NCI-H2081 treated with DMSO at 0.1 percent for 48 hours (cell line): ENCODE measurements at places on chromosomes 16 and 17.

DNA sequence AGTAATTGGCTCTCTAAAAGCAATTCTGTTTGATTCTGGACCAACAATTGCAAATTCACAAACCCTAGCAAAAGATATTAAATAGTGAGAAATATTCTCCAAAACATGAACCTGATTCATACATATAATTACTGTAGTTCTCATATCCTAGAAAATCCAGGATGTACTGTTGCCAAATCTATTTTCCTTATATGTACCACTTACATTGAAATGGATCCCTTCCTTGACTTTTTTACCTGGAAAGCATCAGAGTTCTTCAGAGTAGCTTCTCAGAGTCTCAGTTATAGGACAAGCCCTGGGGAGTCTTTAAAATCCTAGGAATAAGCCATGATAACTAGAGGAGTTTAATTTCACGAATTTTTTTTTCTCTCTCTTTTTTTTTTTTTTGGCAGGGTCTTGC is 16.7 kb downstream of the TMEM92 start:
- no peak for DNase-seq

DNA sequence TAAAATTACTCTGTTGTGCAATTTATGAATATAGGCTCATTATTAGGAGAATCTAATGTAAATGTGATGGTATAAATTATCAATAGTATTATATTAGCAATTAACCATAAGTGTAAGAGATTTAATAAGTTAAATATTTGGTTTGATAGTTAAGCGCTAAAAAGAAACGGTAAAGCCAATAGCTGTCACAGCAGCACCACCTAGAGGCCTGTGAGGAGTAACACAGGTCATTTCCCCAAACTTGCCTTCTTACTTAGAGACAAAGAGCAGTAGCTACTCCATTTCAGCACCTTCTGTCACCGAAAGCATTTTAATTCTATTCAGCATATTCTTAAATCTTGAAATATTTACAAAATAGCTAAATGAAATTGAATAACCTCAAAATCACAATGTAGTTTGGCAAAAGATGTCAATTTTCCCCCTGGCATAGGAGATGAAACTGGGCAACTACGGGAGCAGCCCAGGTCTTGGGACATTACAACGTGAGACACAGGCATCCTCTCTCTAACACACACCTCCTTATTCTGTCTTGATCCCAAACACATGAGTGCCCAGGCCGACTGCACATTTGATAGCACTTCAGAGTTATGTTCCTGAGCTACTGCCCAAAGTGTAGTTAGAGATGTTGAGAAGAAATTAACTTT is 14.3 kb upstream of the DYNLRB2 start:
- no peak for DNase-seq

DNA sequence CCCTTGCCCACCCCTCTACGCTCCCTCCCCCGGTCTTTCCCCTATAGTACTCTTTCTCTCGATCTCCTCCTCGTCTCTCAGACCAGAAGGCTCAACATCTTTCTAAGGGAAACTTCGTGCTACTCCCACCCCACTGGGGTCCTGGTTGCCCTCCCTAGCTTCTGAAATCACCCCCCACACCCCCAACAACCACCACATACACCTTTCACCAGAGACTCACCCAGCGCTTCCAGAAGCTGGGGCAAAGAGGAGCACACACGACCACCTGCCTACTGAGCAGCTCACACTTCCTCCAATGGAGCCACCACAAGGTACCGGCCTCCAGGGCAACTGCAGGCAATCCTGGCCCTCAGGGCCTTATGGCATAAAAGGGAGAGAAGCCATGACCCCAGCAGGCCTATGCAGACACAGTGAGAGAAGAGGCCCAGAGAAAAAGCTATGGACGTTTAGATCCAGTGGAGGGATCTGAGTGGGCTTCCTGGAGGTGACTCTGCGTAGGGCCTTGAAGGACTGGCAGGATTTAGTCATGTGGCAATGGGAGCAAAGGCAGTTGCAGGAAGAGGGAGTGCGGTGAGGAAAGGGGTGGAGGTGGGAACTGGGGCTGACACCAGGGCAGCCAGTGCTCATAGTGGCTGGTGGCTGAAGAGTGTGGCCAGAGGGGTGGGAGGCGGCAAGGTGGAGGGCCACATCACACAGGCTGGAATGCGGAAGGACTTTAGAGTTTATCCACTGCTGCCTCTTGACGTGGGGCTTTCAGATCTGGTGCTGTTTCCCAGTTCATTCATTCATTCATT is 12.1 kb upstream of the TMEM92 start:
- DNase-seq, result no peak

DNA sequence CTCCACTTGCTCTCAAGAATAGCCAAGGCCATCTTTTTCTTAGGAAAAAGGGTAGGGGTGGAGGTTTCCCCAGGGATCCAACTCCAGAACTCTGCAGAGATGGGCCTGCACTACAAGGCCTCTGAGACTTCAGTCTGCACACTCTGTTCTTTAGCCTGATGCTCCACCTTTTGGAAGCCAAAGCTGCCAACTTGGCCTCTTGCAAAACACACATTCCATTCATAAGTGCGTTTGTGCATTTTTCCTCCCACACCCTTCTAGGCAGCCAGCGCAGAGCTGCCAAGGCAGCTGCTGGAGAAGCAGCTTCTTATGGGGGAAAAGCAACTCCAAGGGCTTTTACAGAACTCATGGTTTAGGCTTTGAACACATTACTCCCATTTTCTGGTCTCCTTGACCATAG is 45.3 kb downstream of the REXO5 start:
- DNase-seq, result no peak

GRCh38 chr17:77349976-77350830 is 209.4 kb downstream of the SEC14L1 start:
- no peak for DNase-seq

- DNase-seq, result no peak
Measured at GRCh38 chr17:32693194-32693897, 183.6 kb downstream of the MYO1D start.

- no peak for DNase-seq
Measured at GRCh38 chr17:48322060-48322459, 108.0 kb downstream of the SKAP1 start.

- no peak for DNase-seq
Measured at GRCh38 chr16:54806378-54806777, 124.3 kb upstream of the IRX5 start.

DNA sequence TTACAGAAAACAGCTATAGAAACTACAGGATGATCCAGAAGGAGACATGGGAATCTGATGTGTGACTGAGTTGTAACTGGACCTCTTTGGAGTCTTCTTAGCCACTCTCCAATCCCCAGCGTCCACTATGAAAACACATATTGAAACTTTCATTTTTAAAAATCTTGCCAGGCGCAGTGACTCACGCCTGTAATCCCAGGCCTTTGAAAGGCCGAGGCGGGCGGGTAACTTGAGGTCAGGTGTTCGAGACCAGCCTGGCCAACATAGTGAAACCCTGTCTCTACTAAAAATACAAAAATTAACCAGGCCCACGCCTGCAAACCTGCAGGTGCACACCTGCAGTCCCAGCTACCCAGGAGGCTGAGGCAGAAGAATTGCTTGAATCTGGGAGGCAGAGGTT is 53.3 kb downstream of the HIC1 start:
- no peak for DNase-seq

GRCh38 chr16:87395181-87395842 is 3.2 kb downstream of the MAP1LC3B start:
- no peak for DNase-seq

DNA sequence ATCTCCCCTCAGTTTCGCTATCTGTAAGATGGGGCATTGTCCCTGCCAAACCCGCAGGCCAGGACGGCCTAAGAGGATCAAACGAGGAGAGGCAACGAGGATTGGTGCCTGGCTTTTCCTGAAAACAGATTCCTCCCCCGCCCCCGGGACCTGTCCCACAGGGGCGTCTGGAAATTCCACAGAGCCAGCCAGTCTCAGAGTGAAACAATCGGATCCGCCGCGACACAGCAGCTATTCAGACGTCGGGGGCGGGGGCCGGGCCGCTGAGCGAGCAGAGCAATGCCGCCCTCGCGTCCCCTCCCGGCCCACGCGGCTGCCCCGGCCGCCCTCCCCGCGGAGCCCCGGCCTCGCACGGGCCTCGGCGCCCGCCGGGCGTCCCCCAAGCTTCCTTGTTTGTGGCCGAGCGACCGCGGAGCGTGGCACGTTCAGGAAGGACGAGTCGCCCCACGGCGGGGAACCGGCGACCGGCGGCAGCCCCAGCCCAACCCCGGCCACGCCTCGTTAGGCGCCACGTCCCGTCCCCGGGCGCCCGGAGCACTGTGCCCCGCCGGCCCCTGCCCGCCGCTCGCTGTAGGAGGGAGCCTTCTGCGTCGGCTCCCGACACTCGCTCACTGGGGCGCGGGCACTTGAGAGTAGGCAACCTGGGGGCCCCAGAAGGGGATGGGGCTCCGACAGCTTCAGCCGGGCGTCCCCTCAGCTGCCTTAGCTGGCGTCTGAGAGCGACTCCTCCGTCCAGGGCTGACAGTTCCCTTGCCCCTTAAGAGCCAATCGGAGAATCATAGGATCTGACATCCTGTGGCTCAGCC is 29.6 kb upstream of the PHOSPHO1 start:
- DNase-seq, result no peak

DNA sequence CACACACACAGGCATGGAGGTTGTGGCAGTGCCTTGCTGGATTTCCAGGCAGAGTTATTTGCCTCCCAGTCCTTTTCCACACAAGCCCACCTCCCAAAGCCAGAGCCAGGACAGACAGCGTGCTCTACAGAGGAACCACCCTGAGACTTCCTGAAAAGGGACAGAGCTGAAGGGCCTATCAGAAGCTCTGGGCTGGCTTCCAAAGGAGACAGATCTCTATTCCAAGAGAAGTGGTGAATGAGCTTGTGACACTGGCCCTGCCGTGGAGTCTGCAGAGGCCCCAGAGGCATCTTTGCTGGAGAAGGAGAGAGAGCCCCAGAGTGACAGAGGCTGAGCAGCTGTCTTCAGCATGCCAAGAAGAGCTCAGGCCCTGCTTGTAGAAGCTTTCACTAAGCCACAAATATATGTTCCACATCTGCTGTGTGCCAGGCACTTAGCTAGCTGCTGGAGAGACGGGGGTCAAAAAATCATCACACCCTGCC is 8.3 kb upstream of the LPCAT2 start:
- no peak for DNase-seq

DNA sequence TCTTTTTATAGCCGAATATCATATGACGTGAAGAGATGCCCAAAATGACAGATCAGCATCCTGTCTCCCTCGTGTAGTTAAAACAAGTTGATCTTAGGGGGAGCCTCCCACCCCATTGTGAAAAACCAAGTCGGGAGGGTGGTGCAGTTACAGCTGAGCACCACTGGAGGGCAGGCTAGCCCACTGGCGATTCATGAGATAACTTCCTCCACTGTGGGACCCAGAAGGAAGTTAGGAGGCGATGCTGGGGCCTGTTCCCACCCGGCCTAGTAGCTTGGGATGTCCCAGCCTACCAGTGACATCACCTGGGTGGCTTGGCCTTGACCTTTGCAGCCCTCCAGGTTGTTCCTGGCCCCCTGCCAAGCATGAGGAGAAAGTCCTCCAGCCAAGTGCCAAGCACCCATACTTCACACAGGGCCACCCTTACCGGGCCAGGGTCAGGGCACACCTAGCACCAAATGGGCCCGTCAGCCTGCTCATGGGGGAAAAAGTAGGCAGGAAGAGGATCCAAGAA is 8.1 kb upstream of the CPNE2 start:
- DNase-seq, result no peak

- no peak for DNase-seq
Measured at GRCh38 chr17:33055171-33055611, 63.5 kb downstream of the SPACA3 start.

DNA sequence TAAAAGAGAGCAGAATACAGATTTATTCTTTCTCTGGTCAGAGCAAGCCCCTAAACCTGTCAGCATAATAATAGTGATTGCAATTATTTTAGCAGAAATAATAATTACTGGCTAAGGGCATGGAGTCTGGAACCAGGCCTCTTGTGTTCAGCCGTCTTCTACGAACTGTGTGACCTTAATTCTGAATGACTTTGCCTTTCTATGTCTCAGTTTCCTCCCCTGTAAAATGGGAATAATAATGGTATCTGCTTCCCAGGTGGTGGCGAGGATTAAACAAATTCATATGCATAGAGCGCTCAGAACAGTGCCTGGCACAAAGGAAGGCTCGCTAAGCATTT is 33.4 kb downstream of the RAB11FIP4 start:
- no peak for DNase-seq

GRCh38 chr16:48182979-48183537 is 27.3 kb upstream of the ABCC12 start:
- no peak for DNase-seq

- DNase-seq, result no peak
Measured at GRCh38 chr17:58969612-58970011, 137.1 kb downstream of the TRIM37 start.

GRCh38 chr16:52751035-52751434 is 204.1 kb upstream of the TOX3 start:
- DNase-seq, result no peak

DNA sequence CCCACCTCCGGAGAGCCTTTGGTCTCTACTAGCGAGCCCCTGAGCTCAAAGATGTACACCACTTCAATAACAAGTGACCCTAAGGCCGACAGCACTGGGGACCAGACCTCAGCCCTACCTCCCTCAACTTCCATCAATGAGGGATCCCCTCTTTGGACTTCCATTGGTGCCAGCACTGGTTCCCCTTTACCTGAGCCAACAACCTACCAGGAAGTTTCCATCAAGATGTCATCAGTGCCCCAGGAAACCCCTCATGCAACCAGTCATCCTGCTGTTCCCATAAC is 702 bp downstream of the SPN start:
- no peak for DNase-seq

DNA sequence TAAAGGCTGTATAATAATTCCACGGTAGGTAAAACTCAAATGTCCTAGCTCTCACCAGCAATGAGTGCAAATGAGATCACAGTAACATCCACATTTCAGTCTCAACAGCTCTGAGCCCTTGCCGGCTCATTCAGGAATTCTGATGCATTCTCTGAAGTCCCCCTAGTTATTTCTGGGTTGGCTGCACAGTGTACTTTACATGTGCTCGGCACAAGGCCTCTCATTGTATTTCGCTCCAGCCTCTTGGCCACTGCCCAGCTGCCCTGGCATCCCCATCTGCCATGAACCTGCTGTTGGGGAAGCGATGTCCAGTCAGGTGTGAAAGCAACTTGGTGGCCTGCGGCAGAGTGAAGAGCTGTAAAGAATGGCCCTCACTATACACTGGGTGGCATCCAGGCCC is 14.3 kb downstream of the PRCD start:
- DNase-seq, result no peak

GRCh38 chr16:27264151-27264550 is 4.4 kb downstream of the NSMCE1 start:
- no peak for DNase-seq

- DNase-seq, result no peak
Measured at GRCh38 chr17:7313890-7314718, 1.1 kb downstream of the GPS2 start.

- DNase-seq, result no peak
Measured at GRCh38 chr17:82059272-82060000, 6.2 kb downstream of the DUS1L start.

- no peak for DNase-seq
Measured at GRCh38 chr17:78378225-78379130, at the start of gene PGS1. Gene PGS1 (plus strand): TSS chr17:78378649. CDS start chr17:78378666, 17 bp downstream.
